ENCODE measurements at places on chromosomes 6 and 20.

- DNase-seq: no peak
These were observed 4.6 kb downstream of the EMILIN3 start for GRCh38 chr20:41361757-41362747.

DNA sequence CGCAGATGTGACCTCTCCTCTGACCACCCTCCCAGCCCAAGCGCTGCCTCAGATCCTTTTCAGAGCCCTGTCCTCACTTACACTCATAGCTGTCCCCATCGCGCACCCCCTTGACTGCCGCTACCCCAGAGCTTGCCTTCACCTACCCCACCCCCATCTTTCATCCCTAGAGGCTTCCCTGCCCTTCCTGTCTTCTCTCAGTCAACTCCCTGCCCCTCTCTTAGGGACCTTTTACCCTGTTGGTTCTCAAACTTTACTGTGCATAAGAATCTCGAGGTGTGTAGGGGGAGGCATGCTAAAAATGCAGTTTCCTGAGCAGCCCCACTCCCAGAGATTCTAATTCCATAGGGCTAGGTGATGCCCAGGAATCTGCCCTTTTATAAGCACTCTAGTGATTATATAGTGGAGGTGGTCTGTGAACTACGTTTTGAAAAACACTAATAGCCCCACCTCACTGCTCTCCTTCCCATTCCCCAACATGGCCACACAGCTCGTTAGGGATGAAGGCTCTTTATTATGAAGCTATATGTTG, 725 bp downstream of the TM9SF4 start:
- DNase-seq: no peak

DNA sequence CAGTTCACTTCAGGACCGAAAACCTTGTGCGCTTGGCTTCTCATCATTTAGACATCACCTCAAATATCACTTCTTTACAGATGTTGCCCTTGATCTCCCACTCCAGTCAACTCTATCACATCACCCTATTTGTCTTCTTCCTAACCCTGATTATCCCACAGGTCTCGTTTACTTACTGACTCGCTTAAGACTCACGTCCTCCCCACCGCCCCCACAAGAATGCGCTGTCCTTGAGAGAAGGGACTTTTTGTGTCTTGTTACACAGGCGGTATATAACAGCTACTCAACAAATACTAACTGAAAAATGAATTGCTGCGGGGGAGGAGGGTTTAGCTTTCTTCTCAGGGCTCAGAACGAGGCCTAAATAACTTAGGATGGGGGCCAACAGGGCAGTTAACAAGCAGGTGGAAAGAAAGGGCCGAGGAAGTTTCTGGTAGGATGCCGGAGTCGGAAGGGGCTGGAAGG, 527 bp downstream of the TOMM34 start:
- DNase-seq: peak; percentile 24

GRCh38 chr6:82367704-82368103, 4.1 kb downstream of the TPBG start:
- no peak for DNase-seq

- DNase-seq: no peak
These were observed 165.1 kb downstream of the RALGAPA2 start for GRCh38 chr20:20547221-20547875.

GRCh38 chr6:137025786-137026730, 18.7 kb downstream of the IL20RA start:
- no peak for DNase-seq

- no peak for DNase-seq
These were observed 2.6 kb upstream of the TAAR6 start for GRCh38 chr6:132567566-132567965.

DNA sequence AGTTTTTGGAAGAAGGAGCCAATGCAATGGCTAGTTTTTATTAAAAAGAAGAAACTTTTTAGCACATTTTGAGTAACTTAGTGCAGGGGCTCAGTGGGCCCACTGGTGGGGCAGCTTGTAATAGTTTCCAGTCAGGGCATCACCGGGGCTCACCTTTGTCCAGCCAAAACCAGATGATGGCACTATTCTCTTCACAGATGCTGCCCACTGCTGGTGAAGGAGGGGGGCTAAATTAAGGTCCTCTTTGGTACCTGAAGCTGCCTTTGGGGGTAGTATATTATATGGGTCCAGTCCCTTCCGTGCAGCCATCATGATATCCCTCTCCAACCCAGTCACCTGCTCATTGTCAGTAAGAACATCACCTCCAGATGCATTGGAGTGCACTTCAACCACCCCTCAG, 182.9 kb downstream of the PDE7B start:
- no peak for DNase-seq

- DNase-seq: no peak
These were observed 947.1 kb downstream of the TFAP2A start for GRCh38 chr6:9467741-9468140.

GRCh38 chr6:110590821-110591351, 114.5 kb upstream of the SLC22A16 start:
- DNase-seq: no peak

GRCh38 chr6:70371454-70372105, 41.7 kb upstream of the FAM135A start:
- peak; percentile 8 for DNase-seq

DNA sequence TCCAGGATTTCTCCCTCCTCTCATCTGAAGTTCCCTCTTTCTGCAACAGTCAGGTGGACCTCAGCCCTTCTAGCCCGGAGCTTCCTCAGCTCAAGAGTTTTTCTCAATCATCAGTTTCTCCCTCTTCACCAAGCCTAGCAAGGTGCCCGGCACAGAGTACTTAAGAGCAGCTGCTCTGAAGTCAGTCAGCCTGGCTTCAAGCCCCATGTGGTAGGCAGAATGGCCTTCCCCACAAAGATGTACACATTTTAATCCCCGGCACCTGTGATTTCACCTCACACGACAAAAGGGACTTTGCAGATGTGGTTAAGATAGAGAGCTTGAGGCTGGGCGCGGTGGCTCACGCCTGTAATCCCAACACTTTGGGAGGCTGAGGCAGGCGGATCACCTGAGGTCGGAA, 15.1 kb upstream of the RBPJL start:
- no peak for DNase-seq

- no peak for DNase-seq
These were observed 12.5 kb upstream of the BCKDHB start for GRCh38 chr6:80094017-80094416.

DNA sequence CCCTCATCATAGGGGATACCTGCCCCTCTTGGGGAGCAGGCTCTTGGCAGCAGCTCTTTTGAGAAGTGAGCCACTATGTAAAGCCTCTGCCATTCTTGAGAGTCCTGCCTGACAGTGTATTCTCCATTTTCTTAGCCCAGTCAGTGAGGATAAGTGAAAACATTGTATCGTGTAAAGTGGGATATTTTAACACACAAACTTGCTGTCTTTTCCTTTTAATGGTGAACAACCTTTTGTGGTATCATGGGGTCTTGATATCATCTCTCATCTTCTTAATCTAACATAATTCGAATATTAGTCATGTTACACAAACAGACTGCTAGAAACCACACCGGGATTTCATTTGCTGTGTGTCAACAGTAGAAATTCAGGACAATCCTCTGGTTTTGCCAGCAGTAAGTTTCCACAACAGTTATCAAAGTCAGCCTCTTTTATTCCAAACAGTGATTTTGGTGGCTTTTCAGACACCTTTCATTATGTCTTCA, 136.2 kb downstream of the HIVEP1 start:
- no peak for DNase-seq

GRCh38 chr20:33000802-33001466, 3.3 kb downstream of the SUN5 start:
- DNase-seq: no peak

GRCh38 chr6:141700819-141701218, 431.9 kb upstream of the GJE1 start:
- DNase-seq: no peak

GRCh38 chr6:170037541-170038250, 253.2 kb downstream of the DLL1 start:
- no peak for DNase-seq

GRCh38 chr6:16058201-16058928, 70.5 kb upstream of the MYLIP start:
- DNase-seq: no peak

GRCh38 chr6:55220961-55221360, 46.6 kb downstream of the HCRTR2 start:
- no peak for DNase-seq

DNA sequence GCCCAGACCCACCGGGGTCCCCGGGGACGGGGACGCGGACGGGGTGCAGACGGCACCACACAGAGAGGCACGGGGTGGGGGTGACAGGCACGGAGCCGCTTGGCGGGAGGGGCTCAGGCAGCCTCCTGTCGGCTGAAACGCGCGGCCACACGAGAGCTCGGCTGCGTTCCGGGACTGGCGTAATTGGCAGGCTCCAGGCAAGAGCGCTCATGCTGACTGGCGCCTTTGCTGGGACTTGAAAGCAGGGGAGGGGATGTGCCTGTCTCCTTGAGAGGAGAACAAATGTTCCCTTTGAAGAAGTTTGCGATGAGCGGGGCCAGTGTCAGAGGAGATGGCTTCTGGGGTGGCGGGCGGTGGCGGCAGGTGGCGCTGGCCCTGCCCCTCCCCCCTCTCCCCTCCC, 25.8 kb downstream of the BHLHE23 start:
- no peak for DNase-seq

- DNase-seq: no peak
These were observed 13.4 kb upstream of the MYO6 start for GRCh38 chr6:75735491-75736186.

GRCh38 chr20:52230409-52230808, 38.8 kb upstream of the ZFP64 start:
- no peak for DNase-seq

DNA sequence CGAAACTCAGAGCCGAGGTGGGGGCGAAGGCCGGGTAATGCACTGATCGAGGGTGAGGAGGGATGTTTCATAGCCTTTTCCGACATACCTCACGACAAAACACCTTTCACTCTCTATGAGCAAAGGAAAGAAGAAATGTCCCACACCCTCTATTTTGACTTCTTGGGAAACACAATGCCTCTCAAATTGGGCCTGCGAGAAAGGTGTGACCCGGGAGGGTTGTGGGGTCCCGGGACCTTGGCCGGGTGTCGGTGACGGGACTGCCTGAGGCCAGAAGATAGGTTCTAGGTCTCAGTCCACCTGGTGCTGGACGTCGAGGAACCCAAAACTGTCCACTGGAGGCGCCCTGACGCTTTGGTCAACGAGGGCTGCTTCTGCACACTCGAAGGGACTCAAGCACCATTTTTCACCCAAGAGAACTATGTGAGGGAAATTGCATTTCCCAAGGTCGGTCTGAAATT, 41.1 kb upstream of the OSTM1 start:
- peak; percentile 56 for DNase-seq

GRCh38 chr20:36309643-36310042, 3.5 kb downstream of the DLGAP4 start:
- no peak for DNase-seq

GRCh38 chr6:162099685-162100084, 627.9 kb downstream of the PRKN start:
- DNase-seq: peak; percentile 64

GRCh38 chr20:24917797-24918578, 31.1 kb upstream of the CST7 start:
- DNase-seq: peak; percentile 51

DNA sequence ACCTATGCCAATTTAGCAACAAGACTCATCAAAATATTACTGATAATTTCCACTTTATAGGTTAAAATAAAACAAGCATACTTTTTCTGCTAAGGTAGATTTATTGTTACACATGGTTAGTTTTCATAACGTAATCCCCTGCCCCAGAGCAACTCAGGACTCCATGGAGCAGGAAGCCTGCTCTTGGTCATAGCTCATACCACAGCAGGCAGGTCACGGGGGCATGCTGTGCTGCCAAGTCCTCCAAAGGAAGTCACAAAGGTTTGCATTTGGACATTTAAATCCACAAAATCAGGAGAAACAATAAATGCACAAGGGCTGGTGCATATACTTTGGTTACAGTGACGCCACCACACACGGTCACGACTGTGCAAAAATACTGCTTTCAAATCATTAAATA, 12.5 kb downstream of the GZF1 start:
- DNase-seq: no peak

DNA sequence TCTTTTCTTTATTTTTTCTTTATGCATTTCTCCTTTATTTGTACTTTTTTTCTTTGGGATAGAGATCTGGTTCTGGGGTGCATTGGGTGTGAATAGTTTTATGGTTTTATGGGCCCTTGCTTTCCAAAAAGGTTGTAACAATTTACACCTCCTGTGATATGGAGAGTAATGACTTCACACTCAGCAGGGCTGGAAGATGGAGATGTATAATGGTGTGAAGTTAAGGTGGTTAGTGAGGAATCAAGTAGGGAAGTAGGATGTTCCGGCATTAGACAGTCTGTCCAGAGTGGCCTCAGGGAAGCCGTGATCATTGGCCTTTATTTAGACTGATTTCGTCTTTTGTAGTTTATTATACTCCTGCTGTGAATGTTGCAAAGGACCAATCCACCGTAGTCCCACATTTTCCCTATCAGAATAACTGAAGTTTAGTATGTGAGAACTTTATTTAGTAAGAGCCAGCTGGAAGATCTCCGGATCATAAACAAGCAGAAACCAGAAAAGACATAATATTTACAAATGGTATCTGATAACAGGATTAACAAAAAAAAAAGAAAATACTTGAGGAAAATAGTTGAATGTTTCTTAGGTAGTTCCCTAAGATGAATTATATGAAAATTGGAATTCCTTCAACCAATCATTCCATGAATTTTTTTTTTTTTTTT, 255.5 kb downstream of the TBC1D7 start:
- DNase-seq: no peak

DNA sequence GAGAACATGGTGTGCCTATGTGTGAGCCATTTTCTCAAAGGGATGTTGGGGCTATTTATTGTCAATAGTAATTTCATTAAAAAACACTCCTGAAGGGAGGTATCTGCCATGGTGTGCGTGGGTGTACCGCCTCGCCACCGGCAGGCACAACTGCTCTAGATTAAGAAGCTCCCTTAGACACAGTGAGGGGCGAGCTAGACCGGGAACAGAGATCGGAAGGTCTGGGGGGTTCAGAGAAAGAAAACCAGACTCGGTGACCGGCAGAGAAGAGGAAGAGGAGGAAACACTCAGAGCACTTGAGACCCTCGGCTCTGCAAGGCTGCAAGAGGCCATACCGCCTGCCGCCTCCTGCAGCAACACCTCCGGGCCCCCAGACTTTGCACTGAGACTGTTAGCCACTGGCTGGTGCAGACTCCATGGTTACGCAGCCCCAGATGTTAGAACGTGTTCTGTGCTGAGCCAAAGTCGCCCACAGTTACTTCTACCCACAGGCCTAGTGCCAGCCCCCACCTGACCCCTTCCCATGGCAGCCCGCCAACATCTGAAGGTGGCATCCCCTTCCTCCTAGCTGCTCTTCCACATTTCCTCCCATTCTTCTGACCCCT, 18.1 kb downstream of the PXDC1 start:
- no peak for DNase-seq

GRCh38 chr20:49653925-49654434, 59.7 kb downstream of the B4GALT5 start:
- DNase-seq: no peak

GRCh38 chr20:48456366-48457192, 371.2 kb downstream of the PREX1 start:
- no peak for DNase-seq

- DNase-seq: no peak
These were observed 39.6 kb upstream of the PRELID3B start for GRCh38 chr20:59082077-59082740.

Data from HL-60 (cell line).